ENCODE measurements at places on chromosomes 1 and 21.

GRCh38 chr1:77989744-77990143, 10.9 kb upstream of the FUBP1 start:
- no peak for DNase-seq

GRCh38 chr1:240652549-240652948, 40.6 kb upstream of the GREM2 start:
- DNase-seq: no peak

- no peak for DNase-seq
Measured at GRCh38 chr1:181021811-181022434, 747 bp downstream of the STX6 start.

GRCh38 chr1:1906185-1907097, 8.6 kb upstream of the CALML6 start:
- no peak for DNase-seq

GRCh38 chr1:70819785-70820184, 227.8 kb downstream of the PTGER3 start:
- DNase-seq: no peak
